CD4-positive, alpha-beta T cell treated with Interleukin-1 beta for 1 hour (primary cell): ENCODE measurements at places on chromosomes 1 and 21.

DNA sequence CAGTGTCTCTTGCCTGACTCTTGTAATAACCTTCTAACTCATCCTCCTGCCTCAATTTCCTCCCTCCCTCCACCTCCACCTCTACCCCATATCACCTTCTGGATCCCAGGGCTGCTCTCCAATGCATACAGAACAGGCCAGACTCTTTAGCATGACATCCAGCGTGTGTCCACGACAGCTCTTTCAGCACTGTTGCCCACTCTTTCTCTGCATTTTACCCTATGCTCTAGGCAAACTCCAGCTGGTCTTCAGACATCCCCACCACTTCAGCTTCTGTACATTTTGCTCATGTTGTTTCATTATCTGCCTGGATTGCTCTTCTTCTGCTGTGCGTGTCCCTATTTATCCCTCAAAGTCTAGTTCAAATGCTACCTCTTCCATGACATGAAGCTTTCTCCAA, 4.8 kb downstream of the INKA2 start:
- DNase-seq: no peak

GRCh38 chr1:211875541-211875940, 45.0 kb upstream of the LPGAT1 start:
- no peak for DNase-seq

- DNase-seq: no peak
These were observed 97.8 kb downstream of the SIK1 start for GRCh38 chr21:43328958-43329691.

DNA sequence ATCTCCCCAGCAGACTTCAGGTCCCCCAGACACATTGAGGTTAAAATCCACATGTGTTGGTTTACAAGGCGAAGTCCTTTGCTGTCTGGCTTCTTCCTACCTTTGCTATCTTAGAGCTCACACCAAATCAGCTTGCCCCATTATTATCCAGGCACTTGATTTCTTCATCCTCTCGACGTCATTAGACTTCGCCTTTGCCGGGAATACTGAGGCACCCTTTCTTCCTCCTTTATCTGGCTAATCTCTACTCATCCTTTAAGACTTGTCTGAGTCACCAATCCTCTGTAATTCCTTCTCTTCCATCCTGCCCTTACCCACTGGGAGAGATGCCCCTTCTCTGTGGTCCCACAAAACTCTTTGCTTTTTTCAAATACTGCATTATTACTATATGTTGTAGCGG, 9.2 kb upstream of the XCL2 start:
- DNase-seq: no peak

DNA sequence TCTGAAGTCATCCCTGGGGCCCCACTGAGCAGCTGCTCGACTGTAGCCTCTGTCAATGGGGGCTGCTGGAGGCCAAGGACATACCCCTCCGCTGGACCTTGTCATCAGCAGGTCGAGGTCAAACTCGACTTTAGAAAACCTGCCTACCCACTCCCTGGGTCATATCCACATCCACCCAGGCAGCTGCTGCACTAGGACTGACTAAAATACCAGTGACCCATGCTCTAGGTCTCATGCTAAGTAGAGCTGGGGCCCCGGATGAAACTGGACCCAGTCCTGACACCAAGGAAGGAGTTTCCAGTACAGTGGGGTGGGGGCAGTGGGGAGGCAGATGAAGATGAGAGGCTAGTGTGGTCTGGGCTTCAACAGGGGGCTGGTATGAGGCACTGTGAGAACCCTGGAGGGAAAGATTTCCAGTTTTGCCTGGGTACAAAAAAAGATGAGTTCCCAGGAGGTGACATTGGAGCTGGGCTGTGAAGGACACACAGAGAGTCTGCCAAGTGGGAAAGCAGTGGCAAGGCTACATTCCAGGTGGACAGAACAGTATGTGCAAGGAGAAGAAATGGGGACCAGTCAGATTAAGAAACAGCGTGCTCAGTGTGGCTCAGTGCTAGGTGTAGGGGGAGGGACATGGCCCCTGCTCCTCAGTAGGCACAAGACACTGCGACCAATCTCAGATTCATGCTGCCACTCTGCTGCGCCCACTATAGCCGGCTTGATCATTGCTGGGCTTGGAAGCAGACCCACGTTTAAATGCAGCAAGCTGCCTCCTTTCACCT, 12.4 kb downstream of the SLC2A1 start:
- no peak for DNase-seq
